Ammon's horn (tissue), 1 donor: ENCODE measurements at places on chromosomes 5 and 9.

GRCh38 chr5:39570403-39571027 lies 145.7 kb upstream of the DAB2 start:
- peak; percentile 38 for DNase-seq

GRCh38 chr5:123155446-123155960 lies 66.5 kb downstream of the PRDM6 start:
- no peak for DNase-seq

DNA sequence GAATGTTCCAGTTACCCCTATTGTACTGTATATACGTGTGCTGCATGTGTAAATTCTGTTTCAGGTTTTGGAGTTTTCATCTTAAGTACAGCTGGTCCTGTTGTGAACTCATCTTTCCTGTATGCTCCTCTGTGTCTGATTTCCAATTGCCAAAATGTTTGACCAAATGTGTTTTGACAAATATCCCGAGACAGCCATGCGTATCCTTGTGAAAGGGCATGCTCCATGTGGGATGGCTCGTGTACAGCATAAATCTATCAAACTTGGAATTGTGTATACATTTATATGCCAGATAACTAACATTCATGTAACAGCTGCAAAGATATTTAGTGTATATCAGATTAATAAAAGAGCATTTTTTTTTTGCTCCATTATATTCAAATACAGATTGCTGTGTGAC lies 69.5 kb upstream of the IQGAP2 start:
- DNase-seq: no peak

- no peak for DNase-seq
These were observed 126.9 kb downstream of the TTC39B start for GRCh38 chr9:15180124-15180523.

GRCh38 chr9:23723672-23724071 lies 102.4 kb downstream of the ELAVL2 start:
- DNase-seq: no peak

DNA sequence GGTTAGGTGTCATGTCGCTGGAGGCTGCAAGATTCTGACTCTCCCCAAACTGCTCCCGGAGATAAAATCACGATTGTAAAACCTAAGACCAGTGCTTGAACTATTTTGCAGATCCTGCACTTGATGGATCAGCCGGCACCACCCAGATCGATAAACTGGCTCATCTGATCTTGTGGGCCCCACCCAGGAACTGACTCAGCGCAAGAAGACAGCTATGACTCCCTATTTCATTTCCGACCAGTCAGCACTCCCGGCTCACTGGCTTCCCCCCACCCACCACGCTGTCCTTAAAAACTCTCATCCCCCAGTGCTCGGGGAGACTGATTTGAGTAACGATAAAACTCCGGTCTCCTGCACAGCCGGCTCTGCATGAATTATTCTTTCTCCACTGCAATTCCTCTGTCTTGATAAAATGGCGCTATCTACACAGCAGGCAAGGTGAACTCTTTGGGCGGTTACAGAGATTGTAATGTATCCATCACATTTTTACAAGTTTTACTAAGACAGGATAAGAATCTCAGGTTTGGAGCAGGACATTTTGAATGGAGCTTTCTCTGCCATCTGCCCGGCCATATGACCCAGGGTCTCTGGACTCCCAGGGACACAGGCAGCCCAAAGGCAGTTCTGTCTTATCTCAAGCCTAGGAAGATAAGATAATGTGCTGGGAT lies 10.6 kb upstream of the PPP1R26 start:
- no peak for DNase-seq

DNA sequence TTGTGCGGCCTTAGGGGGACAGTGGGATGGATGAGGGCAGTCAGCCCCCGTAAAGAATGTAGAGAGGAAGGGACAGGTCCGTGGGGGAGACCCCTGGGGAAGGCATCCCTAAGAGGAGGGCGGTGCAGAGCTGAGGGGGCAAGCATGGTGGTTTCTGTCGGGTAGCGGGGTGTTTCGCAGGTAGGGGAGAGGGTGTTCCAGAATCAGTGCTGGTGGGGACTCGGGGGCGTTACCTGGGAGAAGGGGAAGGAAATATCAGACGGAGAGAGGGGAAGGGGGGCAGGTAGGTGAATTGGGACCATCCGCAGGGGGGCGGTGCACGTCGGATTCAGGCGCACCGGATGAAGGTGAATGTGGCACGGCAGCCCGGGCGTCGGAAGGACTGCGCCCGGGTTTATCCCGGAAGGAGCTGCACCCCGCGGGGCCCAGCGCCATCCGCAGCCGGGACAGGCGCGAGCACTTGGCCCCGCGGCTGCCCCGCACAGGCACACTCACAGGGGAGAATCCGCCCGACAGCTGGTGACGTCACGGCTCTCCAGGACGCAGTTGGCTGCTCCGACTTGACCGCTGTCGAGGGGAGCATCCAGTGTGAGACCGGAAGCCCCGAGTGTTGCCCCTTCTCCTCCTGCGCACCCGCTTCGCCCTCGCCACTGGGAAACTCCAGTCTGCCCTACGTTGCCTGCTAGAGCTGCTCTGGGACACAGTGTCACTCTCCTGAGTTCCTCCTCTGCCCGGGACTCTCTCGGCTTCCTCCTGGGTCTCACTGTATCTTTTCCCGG lies 1.3 kb downstream of the CD72 start:
- DNase-seq: peak; percentile 43

GRCh38 chr5:225334-225733 lies 7.2 kb downstream of the SDHA start:
- no peak for DNase-seq

GRCh38 chr9:38747067-38747466 lies 27.1 kb upstream of the FAM240B start:
- no peak for DNase-seq

DNA sequence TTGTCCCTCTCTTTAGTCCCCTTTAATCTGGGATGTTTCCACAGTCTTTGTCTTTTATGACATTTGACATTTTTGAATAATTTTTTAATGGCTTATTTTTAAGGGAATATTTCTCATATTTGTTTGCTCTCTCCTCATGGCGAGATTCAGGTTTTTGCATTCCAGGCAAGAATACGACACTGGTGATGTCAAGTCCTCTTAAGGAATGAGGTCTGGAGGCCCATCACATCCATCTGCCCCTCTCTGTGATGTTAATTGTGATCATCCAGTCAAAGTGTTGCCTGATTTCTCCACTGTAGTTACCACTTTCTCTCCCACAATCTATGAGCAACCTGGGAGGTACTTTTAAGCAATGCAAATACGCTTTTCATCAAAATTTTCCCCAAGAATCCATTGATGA lies 193.2 kb downstream of the MAST4 start:
- no peak for DNase-seq

GRCh38 chr5:160269017-160269416 lies 39.7 kb downstream of the FABP6 start:
- peak; percentile 83 for DNase-seq

- DNase-seq: no peak
These were observed 46.0 kb downstream of the ADAMTS19 start for GRCh38 chr5:129506086-129506485.

DNA sequence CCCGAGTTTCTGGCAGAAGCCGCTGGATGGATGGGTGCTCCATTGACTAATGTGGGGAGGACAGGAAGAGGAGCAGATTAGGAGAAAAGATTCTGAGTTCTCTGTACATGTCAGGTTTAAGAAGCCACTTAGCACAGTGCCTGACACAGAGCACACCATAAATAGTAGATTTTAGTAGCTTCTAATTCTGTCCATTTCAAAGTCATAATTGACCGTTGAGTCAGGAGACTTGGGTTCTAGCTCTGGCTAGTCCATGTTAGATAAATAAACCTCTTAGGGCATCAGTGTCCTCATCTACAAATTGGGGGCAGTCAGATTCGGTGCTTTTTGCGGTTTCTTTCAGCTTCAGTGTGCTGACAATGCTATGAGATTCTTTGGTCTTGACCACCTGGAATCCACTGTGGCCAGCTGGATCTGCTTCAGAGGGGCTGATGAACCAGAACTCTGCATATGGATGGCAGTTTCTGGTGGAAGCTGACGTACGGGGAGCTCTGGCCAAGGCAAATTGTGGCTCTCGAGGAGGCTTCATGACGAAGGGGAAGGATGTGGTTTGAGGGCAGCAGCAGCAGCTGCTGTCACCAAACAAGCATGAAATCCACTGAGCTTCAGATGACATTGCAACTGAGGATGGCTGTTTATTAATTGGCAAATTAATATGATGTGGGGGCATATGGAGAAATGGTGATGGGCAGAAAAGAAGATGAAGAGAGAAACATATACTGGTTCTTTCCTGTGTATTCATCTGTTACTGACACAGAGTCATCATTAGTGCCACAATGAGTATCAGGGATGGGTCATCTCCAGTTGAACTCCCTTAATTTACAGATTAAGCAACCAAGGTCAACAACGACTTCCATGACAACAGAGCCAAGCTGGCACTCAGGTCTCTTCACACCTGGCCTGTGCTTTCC lies 134.4 kb downstream of the AOPEP start:
- DNase-seq: no peak

DNA sequence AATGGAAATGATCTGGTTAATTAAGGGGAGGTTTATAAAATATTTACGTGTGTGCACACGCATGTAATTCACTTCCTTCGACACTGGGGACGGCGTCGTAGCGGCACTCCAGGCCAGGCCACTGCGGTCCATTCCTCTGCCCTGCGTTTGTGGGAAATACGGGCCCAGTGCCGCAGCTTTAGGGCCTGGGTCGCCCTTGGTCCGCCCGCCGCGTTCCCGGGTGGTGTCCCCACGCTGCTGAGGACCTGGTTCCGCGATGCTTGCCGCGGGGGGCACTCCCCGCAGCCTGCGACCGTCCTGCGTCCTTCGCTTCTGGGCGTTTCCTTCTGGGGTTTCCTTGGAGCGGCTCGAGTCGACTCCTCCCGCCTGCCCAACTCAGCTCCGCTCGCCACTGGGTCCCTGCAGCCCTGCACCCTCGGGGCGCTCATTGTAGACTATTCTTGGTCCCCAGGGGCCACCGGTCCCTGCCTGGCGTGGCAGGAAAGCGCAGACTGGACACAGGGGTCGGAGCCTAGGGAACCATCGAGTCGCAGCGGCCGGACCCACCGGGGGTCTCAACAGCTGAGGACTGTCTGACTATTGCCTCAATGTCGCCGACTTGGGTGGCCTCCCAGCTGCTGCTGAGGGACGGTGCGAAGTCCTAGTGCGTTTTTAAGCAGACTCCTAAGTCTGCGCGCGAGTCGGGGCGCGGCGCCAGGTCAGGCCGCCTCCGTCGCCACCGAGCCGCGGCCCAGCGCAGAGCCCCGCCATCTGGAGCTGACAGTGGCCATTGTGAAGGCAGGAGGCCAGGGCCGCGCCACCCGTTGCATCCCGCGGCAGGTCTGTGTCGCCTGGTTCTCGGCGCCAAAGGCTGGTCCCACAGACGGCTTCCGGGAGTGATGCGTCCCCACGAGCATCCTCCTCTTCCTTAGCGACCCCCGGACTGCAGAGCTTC lies 4.4 kb upstream of the IRX1 start:
- DNase-seq: no peak

DNA sequence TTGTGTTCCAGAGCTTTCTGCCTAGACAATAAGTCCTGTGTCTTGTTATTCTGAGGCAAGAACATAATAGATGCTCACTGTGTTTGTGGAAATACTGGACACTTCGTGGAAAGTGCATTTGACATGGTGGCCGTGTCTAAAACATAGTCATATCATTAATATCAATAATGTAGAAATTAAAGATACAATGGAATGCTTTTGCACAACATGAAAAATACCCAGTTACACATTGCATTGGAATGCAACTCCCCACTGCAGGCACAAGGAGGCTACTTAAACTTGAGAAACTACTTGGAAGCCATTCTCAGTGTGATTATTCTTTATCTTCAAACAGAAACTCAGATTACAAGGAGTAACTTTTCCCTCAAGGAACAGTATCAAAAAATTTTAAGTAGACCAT lies 145.3 kb upstream of the ZNF462 start:
- DNase-seq: no peak

DNA sequence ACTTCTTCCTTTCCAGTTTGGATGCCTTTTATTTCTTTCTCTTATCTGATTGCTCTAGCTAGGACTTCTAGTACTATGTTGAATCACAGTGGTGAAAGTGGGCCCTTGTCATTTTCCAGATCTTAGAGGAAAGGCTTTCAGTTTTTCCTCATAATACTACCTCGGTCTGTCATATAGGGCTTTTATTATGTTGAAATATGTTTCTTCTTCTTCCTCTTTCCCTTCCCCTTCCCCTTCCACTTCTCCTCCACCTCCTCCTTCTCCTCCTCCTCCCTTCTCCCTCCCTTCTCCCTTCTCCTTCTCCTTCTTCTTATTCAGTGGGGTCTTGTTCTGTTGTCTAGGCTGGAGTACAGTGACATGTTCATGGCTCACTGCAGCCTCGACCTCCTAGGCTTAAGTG lies 9.2 kb upstream of the TERT start:
- DNase-seq: no peak

GRCh38 chr5:102211165-102211564 lies 84.9 kb downstream of the SLCO4C1 start:
- DNase-seq: no peak

GRCh38 chr9:112380102-112380824 lies at the start of gene HSDL2:
Gene HSDL2, plus strand, starts transcription at chr9:112380108. Its CDS starts 56 bp downstream, at chr9:112380164.
- no peak for DNase-seq

DNA sequence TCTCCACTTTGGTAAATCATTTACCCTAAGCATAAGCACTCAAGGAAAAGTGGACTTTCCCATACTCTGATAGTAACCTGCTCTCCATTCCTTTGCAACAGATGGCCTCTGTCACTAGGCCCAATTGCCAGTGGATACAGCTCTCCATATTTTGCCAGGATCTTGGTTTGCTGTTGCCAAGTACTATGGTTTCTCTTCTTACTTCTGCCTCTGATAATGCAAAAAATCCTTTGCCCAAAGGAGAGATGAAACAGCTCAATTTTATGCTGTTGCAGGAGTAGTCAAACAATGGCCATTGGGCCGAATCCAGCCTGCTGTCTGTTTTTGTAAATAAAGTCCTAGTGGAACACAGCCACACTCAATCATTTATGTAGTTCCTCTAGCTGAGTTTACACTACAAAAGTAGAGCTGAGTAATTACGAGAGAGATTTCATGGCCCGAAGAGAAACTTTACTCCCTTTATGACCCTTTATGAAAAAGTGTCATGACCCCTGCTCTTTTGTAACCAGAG lies 92.5 kb downstream of the HTR4 start:
- no peak for DNase-seq

DNA sequence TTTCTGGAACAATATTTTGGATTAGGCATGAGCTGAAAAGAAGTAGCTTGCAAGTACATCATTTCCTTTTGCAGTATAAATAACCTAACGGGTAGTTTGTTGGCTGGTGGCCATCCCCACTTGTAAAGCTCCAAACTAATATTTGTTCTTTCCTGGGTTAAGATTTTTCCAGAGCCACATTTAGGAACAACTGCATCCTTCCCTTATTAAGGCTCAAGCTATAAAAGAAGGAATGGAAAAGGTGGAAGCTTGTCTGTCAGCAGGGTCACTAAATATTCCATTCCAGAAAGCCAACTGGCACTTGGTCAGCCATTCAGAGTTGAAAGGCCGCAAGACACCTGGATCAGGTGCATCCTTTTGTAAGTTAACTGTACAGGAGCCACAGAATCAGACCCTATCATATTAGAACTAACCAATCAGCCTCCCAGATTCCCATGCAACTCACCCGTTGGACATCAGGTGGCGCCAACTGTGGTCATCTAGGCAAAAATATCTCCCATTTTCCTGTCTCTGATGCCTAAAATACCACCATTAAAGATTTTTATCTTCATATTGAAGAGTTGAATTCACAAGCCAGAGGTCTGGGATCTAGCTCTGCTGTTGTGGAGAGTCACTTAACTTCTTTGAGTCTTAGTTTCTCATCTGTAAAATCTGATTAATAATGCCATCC lies 82.9 kb downstream of the PTCD2 start:
- DNase-seq: no peak

- peak; percentile 92 for DNase-seq
These were observed 100.5 kb upstream of the NMUR2 start for GRCh38 chr5:152505442-152506042.
